Choroid plexus epithelial cell (primary cell): ENCODE measurements at places on chromosomes 13 and 19.

- peak; percentile 63 for DNase-seq
Observed at GRCh38 chr13:80235166-80235966, 105.6 kb downstream of the SPRY2 start.

GRCh38 chr19:4361152-4362046 is 18.0 kb downstream of the MPND start:
- peak; percentile 36 for DNase-seq

DNA sequence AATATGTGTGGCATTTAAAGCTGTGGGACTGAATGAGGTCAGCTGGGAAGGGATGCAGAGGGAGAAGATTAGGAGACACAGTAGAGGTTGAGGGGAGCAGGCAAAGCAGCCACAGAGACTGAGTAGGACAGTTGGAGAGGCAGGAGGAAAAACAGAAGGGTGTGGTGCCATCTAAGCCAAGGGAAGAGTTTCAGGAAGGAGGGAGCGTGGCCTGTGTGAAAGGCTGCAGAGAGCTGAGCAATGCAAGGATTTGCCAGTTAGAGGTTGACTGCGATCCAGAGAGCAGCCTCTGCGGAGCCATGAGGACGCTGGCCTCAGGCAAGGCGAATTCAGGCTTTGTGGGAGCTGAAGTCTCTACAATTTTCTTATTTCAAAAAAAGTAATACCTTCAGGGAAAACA is 28.9 kb downstream of the SOX21 start:
- no peak for DNase-seq

DNA sequence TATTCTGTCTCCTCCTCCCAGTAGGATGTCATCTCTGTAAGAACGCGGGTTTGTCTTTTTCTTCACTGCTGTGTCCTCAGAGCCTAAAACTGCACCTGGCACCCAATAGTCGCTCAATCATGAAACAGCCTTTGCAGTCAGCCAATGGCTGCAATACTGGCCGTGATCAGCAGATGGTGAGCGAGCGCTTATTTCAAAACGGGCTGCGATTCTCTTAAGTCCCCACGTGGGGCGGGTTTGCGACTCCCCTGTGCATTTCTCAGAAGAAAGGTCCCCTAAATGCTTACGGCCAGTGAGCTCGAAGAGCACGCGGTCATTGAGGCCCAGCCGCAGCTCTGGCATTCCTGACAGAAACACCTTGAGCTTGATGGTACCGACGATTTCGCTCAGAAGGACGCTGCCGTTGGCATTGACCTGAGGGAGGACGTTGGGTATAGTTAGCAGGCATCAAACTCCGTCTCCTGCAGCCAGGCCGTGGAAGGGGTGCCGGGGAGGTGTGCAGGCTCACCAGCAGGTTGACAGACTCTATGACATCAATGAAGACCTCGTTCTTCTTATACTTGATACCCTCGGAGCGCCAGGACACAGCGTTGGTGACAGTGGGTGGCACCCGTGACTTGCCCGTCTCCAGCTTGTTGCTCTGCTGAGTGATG is 6.0 kb downstream of the AP1M2 start:
- DNase-seq, result peak; percentile 96

GRCh38 chr13:77981281-77981881 is 62.8 kb upstream of the EDNRB start:
- DNase-seq, result peak; percentile 33

GRCh38 chr19:2289714-2290435 is 7.9 kb upstream of the PEAK3 start:
- DNase-seq, result no peak

DNA sequence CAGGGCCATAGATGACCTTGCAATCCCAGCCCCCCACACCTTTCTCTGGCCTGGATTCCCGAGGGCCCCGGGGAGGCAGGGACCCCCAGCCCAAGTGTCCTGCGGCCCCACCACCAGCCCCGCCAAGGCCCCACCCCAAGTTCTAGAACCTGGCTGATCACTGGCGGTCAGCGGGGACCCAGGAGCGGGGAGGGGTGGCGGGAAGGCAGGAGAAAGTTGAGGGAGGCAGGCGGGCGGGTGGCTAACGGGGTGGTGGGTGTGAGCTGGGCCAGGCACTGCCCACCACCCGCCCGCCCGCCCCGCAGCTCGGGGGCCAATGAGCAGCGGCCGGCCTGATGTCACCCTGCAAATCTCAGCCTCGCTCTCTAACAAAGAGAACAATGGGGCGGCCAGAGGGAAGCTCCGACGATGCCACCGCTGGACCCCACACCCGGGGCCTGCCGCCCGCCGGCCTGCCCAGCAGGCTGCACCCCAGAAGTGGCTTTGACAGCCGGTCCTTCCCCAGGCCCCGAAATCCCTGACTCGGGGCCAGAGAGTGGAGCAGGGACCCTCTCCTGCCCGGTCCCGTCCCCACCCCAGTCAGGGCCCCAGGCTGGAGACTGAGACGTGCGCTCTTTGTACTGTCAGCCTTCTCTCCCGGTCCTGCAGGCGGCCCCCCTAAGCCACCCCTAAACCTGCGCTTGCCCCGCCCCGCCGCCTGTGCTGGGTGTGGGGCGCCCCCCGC is 1.6 kb downstream of the MEX3D start:
- DNase-seq, result peak; percentile 83

DNA sequence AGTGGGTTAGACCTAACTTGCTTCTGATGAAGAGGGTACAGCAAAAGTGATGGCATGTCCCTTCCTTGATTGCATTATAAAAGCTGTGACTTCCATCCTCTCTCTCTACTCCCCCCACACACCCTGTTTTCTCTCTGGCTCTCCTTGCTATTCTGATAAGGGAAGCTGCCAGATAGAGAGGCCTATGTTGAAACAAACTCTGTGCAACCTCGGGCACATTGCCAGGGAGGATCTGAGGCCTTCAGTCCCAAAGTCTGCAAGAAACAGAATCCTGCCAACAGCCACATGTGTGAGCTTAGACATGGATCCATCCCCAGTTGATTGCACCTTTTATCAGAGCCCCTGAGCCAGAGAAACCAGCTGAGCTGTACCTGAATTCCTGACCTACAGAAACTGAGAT is 44.8 kb upstream of the ARGLU1 start:
- peak; percentile 80 for DNase-seq

DNA sequence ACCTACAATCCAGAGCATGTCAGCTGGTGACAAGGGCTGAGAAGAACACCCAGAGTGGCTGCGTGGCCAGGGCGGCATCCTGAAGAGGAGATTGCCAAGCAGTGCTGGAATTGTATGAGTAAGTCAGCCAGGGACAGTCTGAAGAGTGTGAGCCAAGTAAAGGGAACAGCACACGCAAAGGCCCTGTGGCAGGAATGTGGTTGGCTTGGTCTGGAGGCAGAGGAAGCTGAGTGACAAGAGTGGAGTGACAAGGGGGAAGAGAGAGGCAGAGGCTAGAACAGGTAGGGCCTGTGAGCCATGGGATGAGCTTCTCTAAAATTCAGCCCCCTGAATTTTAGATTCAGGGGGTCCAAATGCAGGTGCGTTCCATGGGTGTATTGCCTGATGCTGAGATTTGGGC is 53.7 kb upstream of the UQCRFS1 start:
- no peak for DNase-seq

DNA sequence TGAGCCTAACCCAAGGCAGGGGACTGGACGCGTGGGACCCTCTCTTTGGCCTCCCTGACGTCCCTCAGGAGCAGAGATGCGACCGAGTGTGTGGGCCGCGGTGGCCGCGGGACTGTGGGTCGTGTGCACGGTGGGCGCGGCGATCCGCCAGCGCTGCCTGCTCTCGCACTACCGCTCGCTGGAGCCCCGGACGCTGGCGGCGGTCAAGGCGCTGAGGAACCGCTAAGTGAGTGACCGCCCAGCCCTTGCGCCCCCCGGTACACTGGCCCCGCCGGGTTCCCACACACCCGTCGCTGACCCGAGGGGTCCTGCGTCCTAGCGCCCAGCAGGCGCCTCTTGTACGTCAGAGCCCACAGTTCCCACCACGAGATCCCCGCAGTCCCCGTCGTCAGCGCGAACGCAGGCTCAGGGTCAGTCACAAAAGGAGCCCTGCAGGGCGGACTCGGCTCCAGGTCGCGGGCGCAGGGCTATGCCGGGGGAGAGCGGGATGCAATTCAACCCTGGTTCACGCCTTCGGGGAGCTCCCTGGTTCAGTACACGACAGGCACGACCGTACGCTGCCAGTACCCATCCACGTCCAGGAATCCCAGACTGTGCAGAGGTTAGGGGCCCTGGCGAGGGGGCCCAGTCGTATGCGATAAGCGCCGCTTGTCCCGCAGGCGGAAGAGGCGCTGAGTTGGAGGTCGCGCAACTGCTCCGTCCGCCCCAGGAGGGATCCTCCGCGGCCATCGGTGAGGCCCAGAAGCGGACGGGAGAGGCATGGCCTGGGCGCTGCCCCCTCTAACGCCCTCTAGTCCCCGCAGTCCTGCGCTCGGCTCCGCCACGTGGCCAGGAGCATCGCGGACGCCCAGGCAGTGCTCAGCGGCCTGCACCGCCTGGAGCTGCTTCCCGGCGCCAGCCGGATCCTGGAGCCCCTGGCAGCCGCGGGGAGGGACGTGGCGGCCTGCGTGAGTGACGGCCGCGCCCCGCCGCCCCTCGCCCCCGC is 3.6 kb upstream of the IFNL2 start:
- no peak for DNase-seq

DNA sequence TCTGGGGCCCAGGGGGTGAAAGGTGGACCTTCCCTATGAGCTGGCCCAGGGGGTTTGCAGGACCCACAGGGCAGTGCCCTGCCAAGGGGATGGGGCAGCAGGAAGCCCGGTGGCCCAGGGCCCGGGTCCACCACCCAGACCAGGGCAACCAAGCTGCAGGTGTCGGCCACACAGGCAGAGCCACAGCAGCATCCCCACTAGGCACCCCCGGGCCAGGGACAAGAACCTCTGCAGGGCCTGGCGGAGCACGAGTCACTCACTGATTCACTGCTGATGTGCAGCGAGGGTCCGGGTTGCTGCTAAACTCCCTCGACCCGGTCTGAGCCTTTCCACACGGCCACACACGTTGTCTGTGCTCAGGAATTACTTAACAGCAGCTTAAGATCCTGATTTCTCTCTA is 8.8 kb downstream of the FZR1 start:
- no peak for DNase-seq

GRCh38 chr13:110700186-110700585 is 5.7 kb downstream of the CARS2 start:
- no peak for DNase-seq

- no peak for DNase-seq
Observed at GRCh38 chr13:47299304-47299703, 402.5 kb upstream of the HTR2A start.

- no peak for DNase-seq
Observed at GRCh38 chr13:42539670-42540069, 34.3 kb upstream of the TNFSF11 start.

DNA sequence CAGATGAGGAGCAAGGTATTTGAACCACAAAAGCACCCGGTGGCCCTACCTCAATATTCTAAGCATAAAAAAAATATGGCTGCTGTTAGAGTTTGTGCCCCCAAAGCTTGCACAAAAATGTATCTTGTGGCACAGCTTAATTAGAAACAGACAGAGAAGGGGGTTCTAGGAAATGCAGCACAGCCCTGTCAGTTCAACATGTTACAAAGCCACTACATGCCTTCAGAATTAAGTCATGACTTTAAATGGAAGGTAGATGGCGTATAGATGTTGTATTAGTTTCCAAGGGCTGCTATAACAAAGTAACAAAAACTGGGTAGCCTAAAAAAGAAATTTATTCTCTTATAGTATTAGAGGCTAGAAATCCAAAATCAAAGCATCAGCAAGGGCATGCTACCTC is 703.8 kb downstream of the DIAPH3 start:
- peak; percentile 36 for DNase-seq
